Fibroblast of skin of right quadriceps (primary cell): ENCODE measurements at places on chromosomes 11 and 22.
A peak's percentile ranks its signal among the peaks of the same experiment; 100 is the strongest.

GRCh38 chr22:27993201-27993635, 74.2 kb upstream of the PITPNB start:
- DNase-seq: no peak

- DNase-seq: no peak
These were observed 5.8 kb downstream of the MGAT3 start for GRCh38 chr22:39462443-39463221.

DNA sequence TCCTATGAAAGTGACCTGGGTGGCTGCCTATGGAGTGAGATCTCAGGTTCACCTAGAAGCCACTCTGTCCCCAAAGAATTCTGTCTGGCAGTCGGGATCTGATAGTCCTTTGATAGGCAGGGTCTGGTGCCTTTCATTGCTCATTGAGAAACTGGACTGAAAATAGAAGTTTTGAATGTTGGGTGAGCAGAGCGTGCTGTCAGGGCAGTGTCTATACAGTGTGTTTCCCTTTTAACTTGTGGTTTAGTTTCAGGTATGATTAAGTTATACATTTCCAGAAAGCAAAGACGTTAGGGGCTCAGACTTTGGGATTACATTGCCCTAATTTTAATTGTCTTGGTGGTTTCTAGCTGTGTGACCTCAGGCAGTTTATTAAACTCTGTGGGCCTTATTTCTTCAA, 111.3 kb upstream of the PAX6 start:
- DNase-seq: no peak

DNA sequence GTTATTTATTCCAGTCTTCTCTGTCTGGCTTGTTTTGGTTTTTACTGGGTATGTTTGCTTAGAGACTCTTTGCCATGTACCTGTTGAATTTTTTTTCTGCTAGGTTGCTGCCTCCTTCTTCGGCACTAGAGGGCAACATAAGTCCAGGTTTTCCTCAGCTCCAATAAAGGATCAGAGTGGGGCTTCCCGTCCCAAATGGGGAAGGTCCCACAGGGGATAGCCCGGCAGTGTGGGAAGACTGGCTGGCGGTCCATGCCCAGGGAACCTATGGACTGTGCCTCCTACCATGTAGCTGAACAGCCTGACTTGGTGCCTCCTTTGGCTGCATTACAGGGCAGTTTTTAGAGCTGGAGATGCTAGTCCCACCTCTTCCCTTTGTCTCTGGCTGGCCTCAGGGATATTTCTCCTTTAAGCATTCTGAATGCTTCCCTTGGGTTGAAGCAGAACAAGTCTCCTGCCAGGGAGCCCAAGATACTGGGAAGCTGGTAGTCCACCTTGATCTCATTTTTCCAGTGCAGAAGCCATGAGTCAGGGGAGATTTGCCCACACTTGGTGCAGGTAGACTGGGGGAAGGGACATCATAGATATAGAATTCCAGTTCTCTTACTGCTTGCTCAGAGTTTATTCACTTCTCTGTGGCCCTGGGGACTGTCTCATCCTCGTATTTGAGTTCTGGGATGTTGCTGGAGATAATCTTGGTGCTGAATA, 60.2 kb downstream of the BRD1 start:
- peak; percentile 40 for DNase-seq

- peak; percentile 34 for DNase-seq
These were observed 808.0 kb downstream of the DLG2 start for GRCh38 chr11:84819128-84819527.

DNA sequence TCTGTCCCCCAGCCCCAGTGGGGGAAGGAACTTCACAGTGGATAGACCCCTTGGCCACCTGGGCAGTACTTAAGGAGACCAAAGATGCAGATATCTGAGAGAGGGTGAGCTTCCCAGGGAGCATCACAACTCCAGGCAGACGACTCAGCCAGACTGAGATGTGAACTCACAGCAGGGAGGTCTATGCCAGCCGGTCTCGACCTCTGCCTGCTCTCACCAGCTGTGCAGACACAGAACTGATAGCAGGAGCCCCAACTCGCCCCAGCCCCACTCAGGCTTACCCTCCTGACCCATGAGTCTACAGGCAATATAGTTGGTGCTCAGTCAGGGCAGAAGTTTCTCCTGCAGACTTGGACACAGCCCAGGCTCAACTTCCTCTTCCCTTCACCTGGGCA, 29.7 kb upstream of the ACCSL start:
- no peak for DNase-seq

- DNase-seq: no peak
These were observed 58.9 kb upstream of the CLTCL1 start for GRCh38 chr22:19350476-19350859.

DNA sequence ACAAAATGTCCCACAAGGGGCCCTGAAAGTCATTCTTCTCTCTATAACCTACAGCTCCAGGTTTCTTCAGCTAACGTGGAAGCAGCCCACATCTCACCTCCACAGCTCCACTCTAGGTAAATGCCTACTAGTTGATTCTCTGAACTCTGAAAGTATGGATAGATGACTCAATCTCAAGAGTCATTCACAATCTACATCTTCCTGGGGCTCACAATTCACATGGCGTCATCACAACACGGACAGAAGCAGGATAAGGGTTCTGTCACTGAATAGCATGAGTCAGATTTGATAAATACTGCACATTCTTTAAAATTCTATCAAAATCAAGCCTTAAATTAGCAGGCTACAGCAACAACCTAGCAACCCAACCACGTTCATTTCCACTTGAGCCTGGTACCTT, 96.3 kb downstream of the PLEKHA7 start:
- no peak for DNase-seq

- DNase-seq: no peak
These were observed 468 bp downstream of the ZDHHC8 start for GRCh38 chr22:20131859-20132685.

DNA sequence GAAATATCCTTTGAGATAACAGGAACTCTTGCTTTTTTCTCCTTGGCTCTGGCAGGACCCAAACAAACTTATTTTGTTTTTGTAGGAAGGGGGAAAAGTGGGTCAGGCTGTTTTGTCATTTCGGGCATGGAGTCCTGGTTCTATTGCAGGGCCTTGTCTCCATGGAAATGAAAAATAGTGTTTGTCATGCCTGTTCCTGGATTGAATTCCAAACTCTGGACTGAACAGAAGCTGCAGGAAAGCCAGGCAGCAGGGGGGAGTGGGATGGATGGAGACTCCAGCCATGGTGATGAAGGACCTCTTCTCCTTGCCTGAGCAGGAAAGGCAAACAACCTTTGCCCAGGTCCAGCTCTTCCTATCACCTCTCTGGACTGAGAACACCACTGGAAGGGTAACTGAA, 87.0 kb downstream of the SCN3B start:
- no peak for DNase-seq

- DNase-seq: no peak
These were observed 73.1 kb upstream of the CTSC start for GRCh38 chr11:88410656-88411055.

DNA sequence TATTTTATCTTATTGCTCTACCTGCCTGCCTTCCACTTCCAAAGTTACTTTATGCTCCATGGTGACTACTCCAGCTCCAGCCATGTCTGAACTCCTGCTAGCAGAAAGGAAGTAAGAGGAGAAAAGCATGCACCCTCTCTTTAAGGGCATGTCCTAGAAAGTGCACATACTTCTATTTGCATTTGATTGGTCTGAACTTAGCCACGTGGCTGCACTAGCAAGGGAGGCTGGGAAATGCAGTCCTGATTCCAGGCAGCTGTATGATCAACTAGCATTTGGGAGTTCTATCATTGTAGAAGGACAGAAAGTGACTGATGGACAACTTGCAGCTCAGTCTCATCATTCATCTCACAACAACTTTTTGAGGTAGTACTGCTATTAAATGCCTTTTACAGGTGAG, 515.7 kb downstream of the BUD13 start:
- no peak for DNase-seq

DNA sequence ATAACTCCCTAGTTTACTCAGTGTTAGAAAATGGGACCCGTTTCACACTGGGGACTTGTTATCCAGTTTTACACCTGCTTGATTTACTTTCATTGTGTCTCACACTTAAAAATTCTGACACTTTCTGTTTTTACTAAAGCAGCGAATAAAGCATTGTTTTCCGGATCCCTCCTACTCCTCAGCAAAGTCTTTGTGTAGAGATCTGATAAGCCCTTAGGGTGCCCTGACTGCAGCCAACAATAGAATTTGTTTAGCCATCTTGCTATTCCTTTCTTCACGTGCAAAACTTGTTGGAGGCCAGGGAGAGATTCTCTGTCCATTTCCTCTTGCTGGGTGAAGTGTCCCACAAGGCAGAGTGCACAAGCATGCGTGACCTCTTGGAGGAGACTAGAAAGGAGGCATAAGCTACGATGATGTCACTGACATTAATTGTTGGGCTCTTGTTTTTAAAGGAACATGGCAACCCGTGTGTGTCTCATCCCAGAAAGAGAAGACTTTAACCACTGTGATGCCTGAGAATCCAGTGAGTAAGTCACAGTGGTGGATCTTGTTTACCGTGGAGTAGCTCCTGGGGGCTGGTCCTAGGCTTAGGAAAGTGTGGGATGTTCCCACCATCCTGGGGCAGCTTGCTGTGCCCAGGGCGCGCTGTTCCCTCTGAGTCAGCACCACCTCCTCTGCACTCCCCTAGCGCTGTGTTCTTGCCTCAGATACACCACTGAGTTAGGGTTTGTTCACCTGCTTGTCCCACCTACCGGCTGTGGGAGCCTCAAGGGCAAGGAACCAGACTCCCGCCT, 27.7 kb downstream of the MICAL2 start:
- peak; percentile 69 for DNase-seq

DNA sequence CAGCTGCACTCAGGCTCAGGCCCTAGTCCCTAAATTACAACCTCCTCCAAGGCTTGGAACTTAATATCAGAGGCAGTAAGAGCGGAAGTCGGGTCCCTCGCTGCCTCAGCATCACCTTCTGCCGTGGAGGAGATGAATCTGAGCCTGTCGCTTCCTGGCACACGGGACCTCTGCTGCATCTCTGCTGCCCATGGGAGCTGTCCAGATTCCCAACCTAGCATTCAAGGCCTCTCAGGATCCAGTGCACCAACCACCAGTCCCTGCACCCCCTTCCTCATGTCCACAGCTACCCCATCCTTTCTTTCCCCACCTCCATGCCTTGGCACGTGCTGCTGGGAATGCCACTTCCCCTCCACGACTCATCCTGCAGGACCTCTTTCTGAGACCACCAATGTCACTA, 2.5 kb upstream of the PTGDR2 start:
- no peak for DNase-seq

DNA sequence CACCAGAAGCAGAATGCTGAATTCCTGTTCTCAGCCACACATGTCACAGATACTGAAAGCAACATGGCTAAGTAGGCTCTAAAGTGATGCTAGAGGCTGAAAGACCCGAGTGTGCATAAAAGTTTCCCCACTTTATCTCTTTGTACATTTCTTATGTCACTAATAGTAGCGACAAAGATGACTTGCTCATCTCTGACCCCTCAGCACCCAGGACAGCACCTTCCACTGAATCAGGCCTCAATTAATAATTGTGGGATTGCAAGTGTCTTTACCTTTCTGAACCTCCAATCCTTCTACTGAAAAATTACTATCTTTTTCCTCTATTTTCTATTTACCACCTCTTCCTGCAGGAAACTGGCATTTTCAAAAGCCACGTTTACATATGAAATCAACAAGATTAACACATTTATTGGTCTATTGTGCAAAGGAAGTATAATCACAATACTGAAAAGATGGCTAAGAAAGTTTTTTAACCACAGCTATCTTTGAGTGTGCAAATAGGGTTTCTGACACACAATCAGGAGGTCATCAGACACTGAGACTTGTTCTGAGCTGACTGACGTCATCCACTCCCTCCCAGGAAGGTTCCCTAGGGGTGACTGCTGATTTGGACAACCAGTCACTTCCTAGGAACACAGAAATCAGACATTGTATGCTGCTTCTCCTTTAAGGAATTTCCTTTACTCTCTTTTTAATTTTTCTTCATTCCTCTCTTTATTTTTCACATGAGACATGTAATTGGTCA, 213.9 kb upstream of the ISX start:
- no peak for DNase-seq

- DNase-seq: no peak
These were observed 3.8 kb upstream of the TTLL8 start for GRCh38 chr22:50061824-50062355.

GRCh38 chr11:130246738-130247137, 68.0 kb downstream of the ZBTB44 start:
- DNase-seq: peak; percentile 24

DNA sequence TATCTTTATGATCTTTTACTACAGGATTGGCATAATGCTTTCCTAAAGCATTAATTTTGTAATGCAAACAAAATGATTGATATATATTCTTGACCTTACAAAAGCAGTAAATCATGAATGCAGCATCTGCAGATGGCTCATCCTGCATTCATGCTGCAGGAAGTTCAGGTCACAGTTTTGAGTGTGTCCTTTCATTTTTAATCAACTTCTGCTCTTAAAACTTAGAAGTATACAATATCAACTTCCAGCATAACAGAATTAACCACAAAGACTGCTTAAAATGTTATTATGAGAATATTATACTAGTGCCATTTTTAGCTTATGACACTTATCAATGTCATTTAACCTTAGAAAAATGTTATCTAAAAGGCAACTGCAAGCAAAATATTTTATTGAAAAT, 54.0 kb downstream of the SLC36A4 start:
- DNase-seq: no peak

GRCh38 chr11:128933481-128934178, 9.0 kb downstream of the TP53AIP1 start:
- no peak for DNase-seq

GRCh38 chr11:74687237-74688023, 43.8 kb downstream of the CHRDL2 start:
- peak; percentile 36 for DNase-seq

GRCh38 chr22:23047742-23048141, 22.6 kb upstream of the GNAZ start:
- no peak for DNase-seq

- no peak for DNase-seq
These were observed 6.7 kb downstream of the ZBTB44 start for GRCh38 chr11:130308059-130308458.

DNA sequence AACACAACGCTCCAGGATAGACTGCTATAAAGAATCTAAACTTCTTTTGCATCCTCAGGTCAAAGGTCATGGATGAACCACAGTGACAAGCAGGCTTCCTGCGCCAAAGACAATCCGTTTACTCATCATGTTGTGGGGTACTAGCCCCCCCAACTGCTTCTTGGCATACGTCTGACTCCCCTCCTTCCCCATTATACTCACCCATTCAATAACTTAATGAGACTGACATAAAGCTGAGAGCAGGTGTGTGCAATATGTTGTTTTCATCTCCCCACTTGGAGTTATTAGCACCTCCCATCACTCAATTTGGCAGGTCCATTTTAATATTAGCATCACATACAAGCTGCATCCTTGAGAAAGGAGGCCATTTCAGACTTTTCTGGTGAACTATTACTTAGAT, 157.1 kb downstream of the CADM1 start:
- no peak for DNase-seq
